Camera-type eye (tissue), 1 donor: ENCODE measurements at places on chromosomes 4 and X. TPM values are rescaled to one million over a fixed set of nuclear protein-coding genes. Genes with fewer than 3 reads are reported as not detected.

MXRA5 gene
- 94.6 TPM for total RNA-seq

SERTM2 gene
- total RNA-seq, result 2.4 TPM

GBA3 gene
- not detected for total RNA-seq

SHROOM3 gene
- total RNA-seq, result 51.4 TPM

ARHGEF38 gene
- 0.55 TPM for total RNA-seq

FATE1 gene
- not detected for total RNA-seq

PGAM4 gene
- total RNA-seq, result not detected

NPNT gene
- total RNA-seq, result 55.7 TPM

EGF gene
- total RNA-seq, result 20.8 TPM

S100G gene
- not detected for total RNA-seq

CFI gene
- total RNA-seq, result 44.0 TPM

NPY1R gene
- 12.4 TPM for total RNA-seq

AFM gene
- not detected for total RNA-seq

PRPS1 gene
- 33.0 TPM for total RNA-seq

NMU gene
- 1.7 TPM for total RNA-seq

C1QTNF7 gene
- total RNA-seq, result 14.6 TPM

TIGD4 gene
- 9.6 TPM for total RNA-seq

GRIA3 gene
- 21.6 TPM for total RNA-seq

FAM47C gene
- not detected for total RNA-seq

RAB33A gene
- total RNA-seq, result 8.0 TPM

ZCCHC12 gene
- 14.9 TPM for total RNA-seq

SAT1 gene
- 319 TPM for total RNA-seq

PRMT9 gene
- total RNA-seq, result 26.4 TPM

CXorf51B gene
- not detected for total RNA-seq

AWAT2 gene
- not detected for total RNA-seq

TMSB15B gene
- 12.9 TPM for total RNA-seq

RHOXF1 gene
- not detected for total RNA-seq

BRS3 gene
- not detected for total RNA-seq

NPY5R gene
- total RNA-seq, result 1.4 TPM

ZNF630 gene
- total RNA-seq, result 12.4 TPM

HTN3 gene
- total RNA-seq, result not detected

TMEM35A gene
- total RNA-seq, result 24.5 TPM

CXCL3 gene
- total RNA-seq, result 1.5 TPM

SFRP2 gene
- 103 TPM for total RNA-seq

RTL5 gene
- 12.4 TPM for total RNA-seq

GPR34 gene
- total RNA-seq, result 4.3 TPM

NHS gene
- 17.2 TPM for total RNA-seq

ENPP6 gene
- total RNA-seq, result 19.3 TPM

UGT2B15 gene
- not detected for total RNA-seq

NCAPG gene
- total RNA-seq, result 21.6 TPM

MAGEC1 gene
- not detected for total RNA-seq

CORIN gene
- total RNA-seq, result 1.7 TPM
